Kidney (tissue), 22 donors: ENCODE measurements at places on chromosomes 2 and 18.
A peak's percentile ranks its signal among the peaks of the same experiment; 100 is the strongest.

DNA sequence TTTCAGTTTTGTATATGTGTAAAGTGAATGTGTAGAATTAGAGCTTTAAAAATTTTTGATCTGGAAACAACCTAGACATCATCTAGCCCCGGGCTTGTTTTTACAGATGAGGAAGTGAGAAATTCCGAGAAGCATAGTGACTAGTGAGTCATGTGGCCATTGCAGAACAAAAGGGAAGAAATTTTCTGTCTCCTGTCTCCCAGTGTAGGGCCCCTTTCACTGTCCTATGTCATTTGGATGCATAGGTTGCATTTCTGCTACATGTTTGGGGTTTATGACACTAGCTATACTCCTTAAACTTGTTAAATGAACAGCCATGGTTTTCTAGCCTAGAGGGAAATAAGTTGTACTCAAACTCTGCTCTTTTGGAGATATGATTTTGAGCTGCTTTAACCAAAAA, 84.6 kb downstream of the PLCL1 start:
- no peaks in the 10 kb centered on the region for H3K36me3 ChIP-seq
- peak overlapping the region; percentile 6 for H3K27ac ChIP-seq
- H3K27me3 ChIP-seq, result no peaks in the 10 kb centered on the region
- peaks cover 14% of the 10 kb centered on the region for H3K4me1 ChIP-seq
- H3K4me3 ChIP-seq, result no peak overlapping the region

DNA sequence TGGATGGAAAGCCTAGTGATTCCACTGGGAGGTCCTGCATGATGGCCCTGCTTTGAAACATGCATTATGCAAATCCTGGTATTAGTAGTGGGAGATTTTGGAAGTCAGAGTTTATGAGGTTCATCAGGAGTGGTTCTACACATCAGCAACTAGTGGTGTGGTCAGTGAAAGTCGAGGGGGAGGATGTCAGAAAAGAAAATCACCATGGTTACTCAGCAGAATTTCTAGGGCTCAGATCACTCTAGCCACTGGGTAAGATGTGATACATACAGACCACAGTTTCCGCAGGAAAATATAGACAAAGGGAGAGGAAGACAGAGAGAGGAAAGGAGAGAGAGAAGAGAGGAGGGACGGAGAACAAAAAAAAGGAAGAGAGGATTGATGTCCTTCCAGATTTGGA, 2100.7 kb upstream of the PIK3C3 start:
- no peaks in the 10 kb centered on the region for H3K27me3 ChIP-seq
- no peak overlapping the region for H3K27ac ChIP-seq
- no peaks in the 10 kb centered on the region for H3K36me3 ChIP-seq
- H3K4me3 ChIP-seq, result no peak overlapping the region

DNA sequence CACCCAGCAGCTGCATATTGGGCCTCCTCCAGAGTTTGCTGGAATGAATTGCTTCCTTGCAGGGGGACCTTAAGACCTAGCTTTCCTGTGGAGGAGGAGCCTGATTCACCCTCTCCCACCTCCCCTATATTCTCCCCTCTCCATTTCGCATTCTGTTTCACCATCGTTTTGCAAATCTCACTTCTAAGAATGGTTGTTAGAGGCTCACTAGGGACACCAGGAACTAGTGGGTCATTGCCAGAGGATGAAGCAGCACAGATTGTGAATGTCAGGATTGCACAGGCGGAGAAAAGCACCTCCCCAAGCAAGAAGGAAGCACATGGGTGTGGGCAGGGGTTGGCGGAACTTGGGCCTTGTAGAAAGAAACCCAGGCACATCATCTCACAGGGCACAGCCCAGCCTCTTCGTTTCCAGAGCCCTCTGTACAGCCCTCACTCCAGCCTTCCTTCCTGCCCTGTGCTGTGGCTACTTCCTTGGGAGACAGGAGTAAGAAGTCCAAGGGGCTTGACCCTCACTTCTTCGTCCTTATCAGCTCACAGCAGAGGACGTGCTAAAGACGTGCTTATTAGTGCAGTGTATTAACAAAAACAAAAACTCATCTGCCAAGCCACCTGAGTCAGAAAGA, 63.4 kb downstream of the TACR1 start:
- no peaks in the 10 kb centered on the region for H3K4me1 ChIP-seq
- H3K4me3 ChIP-seq, result no peak overlapping the region
- DNase-seq, result no peak
- H3K27me3 ChIP-seq, result no peaks in the 10 kb centered on the region

DNA sequence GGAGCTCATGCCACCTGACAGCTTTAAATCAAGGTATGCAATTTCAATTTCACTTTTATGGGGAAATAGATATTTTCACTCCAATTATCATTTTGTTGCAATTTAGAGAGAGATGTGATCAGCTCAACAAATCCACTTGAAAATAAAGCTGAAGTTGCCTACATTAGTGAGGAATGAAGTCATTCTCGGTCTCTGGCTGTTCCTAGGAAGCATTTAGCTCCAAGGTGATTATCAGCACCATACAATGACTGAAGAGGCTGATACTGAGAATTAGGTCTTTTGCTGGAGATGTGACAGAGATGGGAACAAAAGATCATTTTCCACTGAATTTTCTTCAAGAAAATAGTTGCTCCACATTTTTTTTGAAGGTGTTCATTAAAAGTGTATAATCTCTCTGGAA, 1303.7 kb downstream of the DPP10 start:
- no peak for DNase-seq
- no peak overlapping the region for H3K4me3 ChIP-seq

- peak; percentile 93 for DNase-seq
- H3K36me3 ChIP-seq, result no peaks in the 10 kb centered on the region
- H3K4me3 ChIP-seq, result no peak overlapping the region
- no peaks in the 10 kb centered on the region for H3K4me1 ChIP-seq
Measured at GRCh38 chr2:120919771-120920453, 184.2 kb downstream of the GLI2 start.

- DNase-seq, result no peak
- H3K4me3 ChIP-seq, result no peak overlapping the region
- no peaks in the 10 kb centered on the region for H3K36me3 ChIP-seq
- H3K27ac ChIP-seq, result no peak overlapping the region
- H3K27me3 ChIP-seq, result no peaks in the 10 kb centered on the region
Measured at GRCh38 chr2:189719571-189719970, 43.0 kb downstream of the OSGEPL1 start.

GRCh38 chr2:231861288-231861931, 64.8 kb downstream of the NPPC start:
- no peak overlapping the region for H3K4me3 ChIP-seq
- no peaks in the 10 kb centered on the region for H3K27me3 ChIP-seq
- DNase-seq, result no peak
- H3K4me1 ChIP-seq, result no peaks in the 10 kb centered on the region
- no peaks in the 10 kb centered on the region for H3K36me3 ChIP-seq
